ENCODE measurements at places on chromosomes 4 and X. TPM values are rescaled to one million over a fixed set of nuclear protein-coding genes. Genes with fewer than 3 reads are reported as not detected.

DNA sequence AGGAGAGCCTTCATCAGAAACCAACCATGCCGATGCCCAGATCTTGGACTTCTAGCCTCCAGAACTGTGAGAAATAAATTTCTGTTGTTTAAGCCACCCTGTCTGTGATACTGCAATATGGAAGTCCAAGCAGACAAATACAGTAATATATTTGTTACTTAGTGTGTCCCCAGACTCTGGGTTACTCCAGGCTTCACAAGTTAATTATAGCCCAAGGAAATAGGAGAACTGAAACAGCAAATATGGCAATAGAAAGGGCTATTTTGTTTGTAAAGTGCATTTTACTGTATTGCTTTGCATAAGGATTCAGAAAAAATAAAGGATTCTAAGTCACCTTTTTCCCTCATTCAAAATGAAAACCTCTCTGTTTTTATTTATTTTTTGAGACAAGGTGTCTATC lies 15.7 kb downstream of the TIGD4 start:
- peaks cover 24% of the 10 kb centered on the region for H3K27me3 ChIP-seq
- no peak for DNase-seq
- H3K36me3 ChIP-seq = no peaks in the 10 kb centered on the region
- H3K4me1 ChIP-seq = no peaks in the 10 kb centered on the region

Gene UGT2B17
- total RNA-seq = not detected

DNA sequence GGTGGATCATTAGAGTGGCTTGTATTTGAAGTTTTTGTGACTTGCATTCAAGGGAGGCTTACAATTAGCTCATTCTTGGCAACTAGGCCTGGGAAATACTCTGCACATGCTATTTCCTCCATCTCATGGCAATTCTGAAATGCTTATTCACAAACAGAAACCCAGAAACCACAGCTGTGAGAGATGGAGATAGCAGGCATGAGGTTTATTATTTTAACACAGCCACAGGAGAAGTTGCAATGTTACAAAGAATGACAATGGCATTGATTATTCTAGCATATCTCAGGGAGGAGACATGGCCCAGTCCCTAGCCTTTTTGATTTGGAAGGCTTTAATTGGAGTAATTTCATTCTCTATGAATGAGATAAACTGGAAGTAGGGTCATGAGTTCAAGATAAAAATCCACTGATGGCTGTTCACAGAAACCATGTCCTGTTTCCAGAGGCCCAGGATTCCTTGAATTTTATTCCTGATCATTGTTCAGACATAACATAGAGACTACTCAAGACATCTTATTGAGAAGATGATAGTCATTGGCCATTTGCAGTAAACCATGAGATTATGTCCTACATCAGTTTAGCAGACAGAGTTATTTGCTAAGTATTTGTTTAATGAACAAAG lies 123.9 kb downstream of the MID1 start:
- no peak overlapping the region for H3K4me3 ChIP-seq
- H3K4me1 ChIP-seq = no peaks in the 10 kb centered on the region
- H3K36me3 ChIP-seq = no peaks in the 10 kb centered on the region
- H3K27me3 ChIP-seq = peaks cover 2% of the 10 kb centered on the region
- DNase-seq = no peak

- H3K27ac ChIP-seq = peak overlapping the region; percentile 23
- peaks cover 2% of the 10 kb centered on the region for H3K36me3 ChIP-seq
- DNase-seq = peak; percentile 24
- peak overlapping the region; percentile 31 for H3K4me3 ChIP-seq
- H3K27me3 ChIP-seq = no peaks in the 10 kb centered on the region
Measured at GRCh38 chrX:43813898-43814297, 68.4 kb downstream of the MAOB start.

Gene MCUB
- total RNA-seq = 121 TPM

- no peak overlapping the region for H3K27ac ChIP-seq
- no peak overlapping the region for H3K4me3 ChIP-seq
- no peaks in the 10 kb centered on the region for H3K27me3 ChIP-seq
- H3K36me3 ChIP-seq = no peaks in the 10 kb centered on the region
- no peak for DNase-seq
- H3K4me1 ChIP-seq = no peaks in the 10 kb centered on the region
Measured at GRCh38 chr4:20178902-20179576, 72.7 kb upstream of the SLIT2 start.

Gene NDNF
- 0.11 TPM for total RNA-seq

DNA sequence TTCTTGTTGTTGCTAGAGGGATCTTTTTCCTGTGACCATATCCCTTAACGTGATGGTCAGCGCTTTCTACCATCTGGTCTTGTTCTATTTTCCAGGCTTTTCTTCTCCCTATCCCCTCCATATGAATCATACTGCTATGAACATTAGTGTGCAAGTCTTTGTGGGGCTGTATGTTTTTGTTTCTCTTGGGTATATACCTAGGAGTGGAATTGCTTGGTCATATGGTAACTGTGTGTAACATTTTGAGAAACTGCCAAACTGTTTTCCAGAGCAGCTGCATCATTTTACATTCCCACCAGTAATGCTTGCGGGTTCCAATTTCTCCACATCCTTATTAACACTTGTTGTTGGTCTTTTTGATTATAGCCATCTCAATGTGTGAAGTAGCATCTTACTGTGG lies 121.4 kb downstream of the SPRY1 start:
- H3K4me1 ChIP-seq = peaks cover 1% of the 10 kb centered on the region
- H3K27me3 ChIP-seq = peaks cover 11% of the 10 kb centered on the region
- H3K4me3 ChIP-seq = no peak overlapping the region
- H3K27ac ChIP-seq = no peak overlapping the region

DNA sequence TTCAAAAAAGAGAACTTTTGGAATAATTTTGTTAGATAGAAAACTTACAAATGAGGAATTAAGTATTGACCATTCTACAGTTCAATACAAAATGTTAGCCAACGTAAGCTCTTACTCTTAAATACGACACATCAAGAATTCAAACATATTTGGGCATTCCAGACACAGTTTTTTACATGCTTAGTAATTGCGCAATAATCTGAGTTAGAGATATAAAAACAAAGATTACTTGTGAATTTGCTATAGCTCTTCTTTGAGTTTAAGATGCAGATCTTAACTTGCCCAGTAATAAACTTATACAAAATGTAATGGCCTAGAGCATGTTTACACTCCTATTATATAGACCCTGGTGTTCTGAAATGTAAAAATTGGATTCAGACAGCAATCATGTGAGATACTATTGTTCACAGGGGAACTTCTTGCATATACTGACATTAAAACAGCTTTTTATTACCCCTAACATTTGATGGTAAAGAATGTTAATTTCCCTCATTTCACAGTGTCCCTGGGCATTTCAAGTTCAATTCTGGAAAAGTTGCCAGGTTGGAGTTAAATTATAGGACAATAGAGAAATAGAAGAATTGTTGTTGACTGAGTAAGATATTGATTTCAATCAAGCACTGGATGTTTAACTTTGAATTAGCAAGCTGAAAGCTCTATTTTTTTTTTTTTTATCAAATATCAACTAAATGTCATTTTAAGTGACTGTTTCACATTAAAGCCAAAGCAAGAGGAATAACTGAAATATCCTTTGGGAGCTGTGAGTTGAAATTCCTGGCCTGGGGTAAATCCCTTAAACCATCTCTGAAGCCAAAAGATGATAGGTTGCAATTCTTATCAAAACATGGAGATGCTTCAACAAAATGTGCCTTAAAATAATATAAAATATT lies 910 bp downstream of the HPGDS start:
- peaks cover 20% of the 10 kb centered on the region for H3K4me1 ChIP-seq
- H3K27ac ChIP-seq = no peak overlapping the region
- H3K4me3 ChIP-seq = no peak overlapping the region
- no peak for DNase-seq
- H3K36me3 ChIP-seq = no peaks in the 10 kb centered on the region
